ENCODE measurements at places on chromosomes 7 and 10. TPM values are rescaled to one million over a fixed set of nuclear protein-coding genes. Genes with fewer than 3 reads are reported as not detected.

Gene MYH16
- not detected for total RNA-seq

Gene POU6F2
- total RNA-seq = not detected

Gene ANKMY2
- total RNA-seq = 12.5 TPM

Gene ZCCHC24
- 33.2 TPM for total RNA-seq

Measured in subcutaneous preadipocyte (primary cell).